Pulmonary artery endothelial cell (primary cell): ENCODE measurements at places on chromosomes 11 and 22. TPM values are rescaled to one million over a fixed set of nuclear protein-coding genes. Genes with fewer than 3 reads are reported as not detected.

AMBRA1 gene
- total RNA-seq = 15.8 and 16.7 TPM in 2 replicates

DNA sequence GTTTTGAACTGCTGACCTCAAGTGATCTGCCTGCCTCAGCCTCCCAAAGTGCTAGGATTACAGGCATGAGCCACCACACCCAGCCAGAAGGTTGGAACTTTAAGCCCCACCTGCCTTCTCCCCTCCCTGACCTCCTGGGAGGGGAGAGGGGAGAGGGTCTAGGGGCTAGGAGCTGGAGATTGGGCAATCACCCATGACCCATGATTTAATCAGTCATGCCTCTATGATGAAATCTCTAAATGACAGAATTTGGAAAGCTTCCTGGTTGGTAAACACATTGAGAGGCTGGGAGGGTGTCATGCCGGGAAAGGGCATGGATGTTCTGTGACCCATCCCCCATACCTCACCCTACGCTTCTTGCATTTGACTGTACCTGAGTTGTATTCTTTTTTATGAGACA, 17.1 kb upstream of the TFIP11 start:
- DNase-seq = no peak

DNA sequence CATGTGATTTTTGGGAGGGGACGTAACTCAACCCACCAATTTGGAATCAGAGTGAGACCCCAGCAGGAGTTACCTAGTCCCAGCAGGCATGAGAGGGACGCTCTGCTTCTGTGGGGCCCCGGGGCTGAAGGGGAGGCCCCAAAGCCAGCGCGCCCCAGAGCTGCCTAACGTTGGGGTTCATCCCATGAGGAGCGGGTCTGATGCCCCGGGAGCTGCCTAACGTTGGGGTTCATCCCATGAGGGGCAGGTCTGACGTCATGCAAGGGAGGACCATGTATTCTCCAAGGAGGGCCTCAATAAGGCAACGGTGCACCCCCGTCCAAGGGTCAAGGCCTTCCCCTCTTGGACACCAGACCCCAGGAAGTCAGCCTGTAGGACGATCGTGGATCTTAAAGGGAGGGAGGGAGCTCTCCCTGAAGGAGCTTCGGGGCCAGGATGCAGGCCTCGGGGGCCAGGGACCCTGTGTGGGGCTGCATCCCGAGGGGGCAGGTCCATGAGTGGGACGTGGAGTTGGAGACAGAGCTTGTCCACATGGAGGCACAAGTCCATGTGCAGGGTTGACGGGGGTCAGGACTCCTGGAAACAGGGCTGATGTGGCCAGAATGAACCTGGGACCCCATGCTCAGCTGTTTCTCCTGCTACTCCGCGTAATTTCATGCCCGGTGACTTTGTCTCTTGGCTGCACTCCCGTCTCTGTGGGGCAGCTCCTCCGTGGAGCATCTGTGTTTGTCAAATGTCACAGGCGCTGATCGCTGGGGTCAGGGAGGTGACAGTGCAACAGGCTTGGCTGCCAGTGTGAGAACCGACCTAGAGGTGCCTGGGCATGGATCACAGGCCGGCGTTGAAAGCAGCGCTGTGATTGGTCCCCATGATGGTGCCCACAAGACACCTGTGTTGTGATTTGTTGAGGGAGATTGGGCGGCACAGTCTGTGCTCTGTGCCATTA, 1029.1 kb downstream of the BRD1 start:
- no peak for DNase-seq

- DNase-seq = no peak
These were observed 69.1 kb upstream of the SUSD2 start for GRCh38 chr22:24112188-24112587.

DNA sequence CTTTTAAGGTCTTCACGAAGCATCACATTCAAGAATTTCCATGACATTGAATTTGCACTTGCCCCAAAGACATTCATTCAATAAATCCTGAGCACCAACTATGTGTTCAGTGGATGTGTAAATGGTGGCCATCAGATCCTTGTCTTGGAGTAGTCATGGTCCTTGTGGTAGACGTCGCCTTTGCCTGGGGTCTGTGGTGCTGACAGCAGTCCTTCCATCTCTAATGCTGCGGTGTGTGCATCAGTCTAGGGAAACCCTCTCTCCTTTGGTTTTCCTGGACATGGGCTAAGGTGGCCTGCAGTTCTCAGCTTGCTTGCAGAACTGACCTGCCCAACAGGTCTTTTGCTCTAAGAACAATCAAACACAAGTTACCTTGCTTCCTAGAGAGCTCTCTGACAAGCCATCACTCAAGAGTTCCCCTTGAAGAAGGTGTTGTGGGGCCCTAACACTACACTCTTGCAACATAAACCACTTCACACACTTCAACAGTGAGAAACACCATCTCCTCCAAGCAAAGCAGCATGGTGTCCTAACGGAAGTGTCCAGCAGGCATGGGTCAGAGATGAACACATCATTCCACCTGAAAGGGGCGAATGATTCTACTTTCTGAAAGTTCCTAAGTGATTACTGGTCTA, 72.1 kb downstream of the BUD13 start:
- DNase-seq = no peak

DNA sequence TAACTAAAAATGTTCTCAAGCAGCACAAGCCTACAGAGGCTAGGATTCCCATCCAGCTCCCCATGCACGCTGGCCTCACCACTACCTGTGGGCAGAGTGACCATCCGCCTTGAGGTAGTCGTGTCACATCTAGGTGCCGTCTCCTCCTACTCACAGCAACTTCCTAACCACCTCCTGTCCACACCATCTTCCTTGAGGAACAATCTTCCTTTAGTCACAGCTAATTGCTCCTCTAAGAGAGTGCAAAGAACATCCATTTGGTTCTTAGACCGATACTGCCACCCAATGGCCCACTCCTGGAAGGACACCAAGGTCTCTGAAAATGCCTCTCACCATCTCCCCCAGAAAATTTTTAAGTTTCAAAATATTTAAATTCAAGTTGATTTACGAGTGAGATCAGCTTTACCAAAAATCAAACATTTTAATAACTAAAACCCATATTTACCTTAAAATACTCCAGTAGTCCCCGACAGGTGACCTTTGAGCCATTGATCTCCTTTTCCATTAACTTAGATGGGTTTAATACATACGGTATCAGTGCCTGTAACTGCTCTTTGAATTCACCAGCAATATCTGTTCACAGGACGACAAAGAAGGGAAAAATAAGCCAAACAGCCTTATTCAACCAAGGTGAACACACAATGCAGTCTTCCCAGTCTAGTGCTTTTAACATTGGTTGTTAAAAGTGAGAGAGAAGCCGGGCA, 21.7 kb upstream of the PLAAT3 start:
- DNase-seq = peak; percentile 17

GRCh38 chr11:111358038-111359001, 20.8 kb downstream of the POU2AF1 start:
- DNase-seq = no peak

GRCh38 chr11:105381941-105382340, 227.9 kb upstream of the GRIA4 start:
- no peak for DNase-seq

GRCh38 chr11:108873941-108874340, 209.1 kb downstream of the DDX10 start:
- DNase-seq = no peak

- DNase-seq = no peak
These were observed 1595.5 kb upstream of the TENM4 start for GRCh38 chr11:81036168-81036870.

DNA sequence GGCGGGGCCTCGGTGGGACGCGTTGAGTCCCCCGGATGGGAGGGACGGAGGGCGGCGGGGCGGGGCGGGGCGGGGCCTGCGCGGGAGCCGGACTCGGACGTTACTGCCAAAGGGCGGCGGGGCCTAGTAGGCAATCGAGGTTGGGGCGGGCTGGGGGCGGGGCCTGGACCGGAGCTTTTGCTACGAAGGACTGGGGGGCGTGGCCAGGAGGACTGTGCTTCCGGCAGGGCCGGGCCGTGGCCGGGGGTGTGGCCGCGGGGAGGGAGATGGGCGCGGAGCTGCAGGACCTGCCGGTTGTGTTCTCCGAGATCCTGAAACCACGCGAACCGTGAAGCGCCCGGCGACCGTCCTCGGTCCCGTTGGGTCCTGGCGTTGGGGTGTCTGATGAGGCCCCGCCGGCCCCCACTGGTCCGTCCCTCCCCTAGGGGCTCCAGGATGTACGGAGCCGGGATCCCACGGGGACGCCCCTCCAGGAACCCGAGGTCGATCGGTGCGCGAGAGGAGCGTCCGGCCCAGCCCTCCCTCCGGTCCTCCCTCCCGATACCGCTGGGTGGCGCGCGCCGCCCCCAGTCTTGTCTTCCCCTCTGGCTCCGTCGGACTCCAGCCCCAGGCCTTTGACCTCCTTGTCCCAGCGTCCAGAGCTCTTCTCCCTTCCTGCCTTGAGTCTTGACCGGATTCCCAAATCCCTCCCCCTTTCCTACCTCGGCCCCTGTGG, 648 bp upstream of the NUDT8 start:
- DNase-seq = peak; percentile 88

PIM3 gene
- total RNA-seq = 174 and 185 TPM in 2 replicates

GRCh38 chr11:110513846-110514437, 84.2 kb downstream of the FDX1 start:
- DNase-seq = no peak

DNA sequence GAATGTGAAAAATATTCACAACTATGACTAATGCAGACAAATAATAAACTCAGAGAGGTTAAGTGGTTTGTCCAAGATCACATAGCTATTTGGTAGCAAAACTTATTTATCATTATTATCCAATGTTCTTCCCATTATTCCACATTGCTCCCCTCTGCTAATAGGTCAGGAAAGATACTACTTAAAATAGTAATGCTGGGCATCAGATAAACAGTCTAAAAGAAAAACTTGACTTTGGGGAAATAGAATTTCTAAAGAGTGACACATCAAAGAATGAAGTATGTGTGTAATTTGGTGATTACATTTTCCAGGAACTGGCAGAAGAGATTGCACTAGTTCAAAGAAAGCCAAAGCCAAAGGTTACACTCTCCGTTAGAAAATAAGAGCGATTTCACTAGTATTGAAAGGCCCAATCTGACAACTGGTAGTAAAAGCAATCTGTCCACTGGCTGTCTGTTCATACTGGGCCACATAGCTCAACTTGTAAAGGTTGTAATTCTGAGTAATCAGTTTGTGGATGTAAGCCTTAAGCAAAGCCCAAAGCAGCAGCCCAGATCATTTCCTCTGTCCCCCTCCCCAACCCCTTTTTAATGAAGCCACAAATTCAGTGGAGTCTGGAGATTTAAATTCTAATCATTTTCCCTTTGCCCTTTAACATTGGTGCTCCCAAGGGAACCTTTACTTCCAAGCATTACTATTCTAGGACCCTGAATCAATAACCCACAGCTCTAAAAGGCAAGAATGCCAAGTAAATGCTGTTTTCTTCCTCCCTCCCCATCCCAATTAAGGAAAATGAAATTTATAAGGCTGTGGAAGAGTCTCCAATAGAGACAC, 283.5 kb downstream of the TTC28 start:
- peak; percentile 4 for DNase-seq

DNA sequence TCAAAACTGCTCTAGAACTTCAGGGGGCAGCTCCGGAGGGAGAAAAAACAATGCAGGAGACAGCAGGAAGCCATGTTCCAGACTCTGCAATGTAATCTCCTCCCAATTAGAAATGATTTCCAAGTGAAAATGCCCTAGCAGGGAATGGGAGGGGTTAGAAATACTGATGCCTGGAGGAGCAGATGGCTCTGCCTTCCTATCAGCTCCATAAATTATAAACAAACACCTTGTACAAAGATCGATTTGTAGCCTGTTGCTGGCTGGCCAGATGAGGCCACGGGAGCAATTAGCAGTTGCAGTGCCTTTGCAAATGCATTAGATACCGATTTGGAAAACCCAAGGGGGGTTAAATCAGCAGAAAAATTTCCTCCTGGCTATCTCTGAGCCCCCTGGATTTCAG, 46.6 kb upstream of the CHRM4 start:
- DNase-seq = no peak

DNA sequence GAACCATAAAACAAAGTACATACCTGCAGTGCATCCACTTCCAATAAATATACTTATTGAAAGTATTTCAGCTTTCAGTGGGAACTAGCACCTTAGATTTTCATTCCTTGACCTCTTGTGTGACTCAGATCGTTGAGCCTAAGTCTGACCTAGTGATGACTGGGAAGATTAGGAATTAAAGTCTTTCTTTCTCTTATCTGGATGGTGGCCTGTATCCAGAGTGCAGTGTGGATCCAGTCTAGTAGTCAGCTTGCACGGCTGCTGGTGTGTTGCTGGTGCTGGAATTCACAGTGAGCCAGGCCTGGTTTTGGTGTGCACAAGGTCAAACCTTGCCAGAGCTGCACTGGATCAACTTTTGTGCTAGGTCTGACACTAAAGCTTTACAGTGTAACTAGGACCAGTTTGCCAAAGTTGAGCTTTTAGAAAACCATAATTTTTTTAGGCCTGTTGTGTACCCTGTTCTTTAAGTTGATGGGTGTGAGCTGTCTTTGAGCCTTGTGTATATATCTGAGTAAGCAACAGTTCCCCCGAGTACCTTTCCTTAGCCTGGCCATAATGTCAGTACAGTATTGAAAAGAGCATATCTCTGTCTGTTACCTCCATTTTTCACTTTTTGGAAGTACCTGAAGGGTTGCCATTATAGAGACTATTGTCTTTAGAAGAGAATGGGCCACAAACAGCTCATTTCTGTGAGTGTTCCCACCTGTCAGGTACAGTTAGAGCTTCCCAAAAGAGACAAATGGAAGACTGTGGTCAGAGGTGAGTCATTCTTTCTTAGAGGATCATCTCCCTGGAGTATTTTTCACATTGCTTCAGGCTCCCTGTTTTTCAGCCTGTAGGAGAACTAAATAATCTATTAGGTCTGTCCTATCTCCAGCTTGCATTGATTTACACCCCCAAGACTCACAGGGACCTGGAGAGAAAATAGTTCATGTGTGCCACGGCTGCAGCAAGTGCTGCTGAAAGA, 89.8 kb downstream of the ALX4 start:
- DNase-seq = no peak

GRCh38 chr11:66626926-66627325, 10.5 kb downstream of the RBM14 start:
- DNase-seq = no peak

DNA sequence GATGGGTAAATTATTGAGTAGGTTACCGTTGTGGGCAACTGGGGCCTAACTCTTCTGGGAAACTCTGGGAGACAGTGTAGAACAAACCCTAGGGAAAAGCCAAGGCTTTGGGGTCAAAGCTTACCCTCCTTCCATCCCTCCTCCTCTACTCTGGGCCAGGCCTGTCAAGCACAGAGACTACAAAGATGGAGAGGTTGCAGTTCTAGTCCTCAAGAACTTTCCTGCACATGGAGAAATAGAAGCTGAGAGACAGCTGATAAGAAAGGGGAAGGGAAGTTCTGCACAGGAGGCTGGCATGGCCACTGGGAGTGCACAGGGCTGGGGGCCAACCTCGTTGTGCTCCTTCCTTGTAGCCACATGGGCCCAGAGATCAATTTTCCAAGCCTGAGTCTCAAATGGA, 67.2 kb upstream of the ALX4 start:
- DNase-seq = no peak

- no peak for DNase-seq
These were observed 899 bp upstream of the KLHDC7B start for GRCh38 chr22:50544746-50545253.

ARHGAP20 gene
- 1.8 and 2.6 TPM in 2 replicates for total RNA-seq
